ENCODE measurements at places on chromosomes 5 and 9.

DNA sequence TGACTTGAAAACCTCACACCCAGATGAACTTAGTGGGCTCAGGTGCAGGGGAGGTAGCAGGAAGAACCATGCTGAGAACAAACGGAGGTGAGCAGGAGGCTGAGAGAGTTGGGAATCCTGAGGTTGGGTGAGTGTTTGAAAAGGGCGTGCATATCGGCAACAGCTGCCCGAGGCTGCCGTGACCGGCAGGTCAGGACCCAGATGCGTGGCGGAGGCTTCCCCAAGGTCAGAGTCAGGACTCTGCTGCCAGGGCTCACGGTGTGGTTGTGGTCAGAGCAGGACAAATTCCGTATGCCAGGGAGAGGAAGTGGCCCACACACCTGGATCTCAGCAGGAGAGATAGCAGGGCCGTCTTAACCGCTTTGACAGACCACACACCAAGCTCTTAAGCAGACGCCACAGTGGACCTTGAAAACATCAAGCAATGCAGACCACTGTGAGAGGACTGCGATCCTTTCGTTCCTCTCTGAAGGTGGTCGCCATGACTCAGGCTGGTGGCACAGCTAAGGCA is 43.1 kb downstream of the ADAMTS16 start:
- no peak for DNase-seq

GRCh38 chr9:71620746-71621145 is 147.6 kb downstream of the CEMIP2 start:
- DNase-seq, result no peak

DNA sequence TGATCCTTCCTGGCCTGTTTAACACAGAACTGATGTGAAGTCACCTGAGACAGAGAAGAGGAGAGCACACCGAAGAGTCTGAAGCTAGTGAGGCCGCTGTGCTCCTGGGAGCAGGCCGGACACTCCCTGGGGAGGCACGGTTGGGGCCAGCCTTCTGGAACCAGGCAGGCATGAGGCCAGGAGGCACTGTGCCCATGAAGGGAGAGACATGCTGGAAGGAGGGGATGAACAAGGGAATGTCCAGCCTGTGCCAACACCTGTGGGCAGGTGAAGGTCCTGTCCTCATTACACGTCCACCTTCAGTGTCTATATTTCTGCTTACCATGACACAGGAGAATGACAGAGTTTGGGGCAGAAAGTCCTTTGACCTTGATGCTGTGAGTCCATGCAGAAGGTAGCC is 183.8 kb upstream of the S1PR3 start:
- DNase-seq, result no peak

DNA sequence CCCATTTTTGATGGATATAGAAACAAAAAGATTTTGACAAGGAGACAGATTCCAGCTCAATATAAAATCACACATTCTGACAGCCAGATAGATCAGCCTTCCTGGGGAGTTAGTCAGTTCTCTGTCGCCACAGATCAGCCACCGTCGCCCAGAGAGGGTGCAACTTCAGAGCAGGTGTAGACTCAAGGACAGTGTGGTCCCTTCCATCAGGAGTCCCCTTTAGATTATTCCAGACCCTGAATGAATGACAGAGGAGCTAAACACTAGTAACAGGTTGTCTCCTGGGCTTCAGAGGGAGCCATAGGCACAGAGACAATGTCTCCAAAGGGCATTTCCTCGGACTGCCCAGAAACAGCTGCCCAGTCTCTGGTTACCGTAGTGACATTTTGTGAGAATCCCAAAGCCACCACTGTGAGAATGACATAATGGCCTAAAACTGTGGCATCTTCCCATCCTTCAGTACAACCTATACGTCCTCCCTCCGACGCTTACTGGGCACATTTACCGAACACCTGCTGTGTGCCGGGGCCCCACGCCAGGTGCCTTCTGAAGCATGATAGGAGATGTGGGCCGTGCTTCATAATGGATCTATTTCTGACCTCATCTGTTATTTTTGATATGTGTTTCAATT is 47.4 kb upstream of the SLC2A8 start:
- no peak for DNase-seq

- DNase-seq, result no peak
Observed at GRCh38 chr5:159658266-159658925, 257.9 kb upstream of the ADRA1B start.

DNA sequence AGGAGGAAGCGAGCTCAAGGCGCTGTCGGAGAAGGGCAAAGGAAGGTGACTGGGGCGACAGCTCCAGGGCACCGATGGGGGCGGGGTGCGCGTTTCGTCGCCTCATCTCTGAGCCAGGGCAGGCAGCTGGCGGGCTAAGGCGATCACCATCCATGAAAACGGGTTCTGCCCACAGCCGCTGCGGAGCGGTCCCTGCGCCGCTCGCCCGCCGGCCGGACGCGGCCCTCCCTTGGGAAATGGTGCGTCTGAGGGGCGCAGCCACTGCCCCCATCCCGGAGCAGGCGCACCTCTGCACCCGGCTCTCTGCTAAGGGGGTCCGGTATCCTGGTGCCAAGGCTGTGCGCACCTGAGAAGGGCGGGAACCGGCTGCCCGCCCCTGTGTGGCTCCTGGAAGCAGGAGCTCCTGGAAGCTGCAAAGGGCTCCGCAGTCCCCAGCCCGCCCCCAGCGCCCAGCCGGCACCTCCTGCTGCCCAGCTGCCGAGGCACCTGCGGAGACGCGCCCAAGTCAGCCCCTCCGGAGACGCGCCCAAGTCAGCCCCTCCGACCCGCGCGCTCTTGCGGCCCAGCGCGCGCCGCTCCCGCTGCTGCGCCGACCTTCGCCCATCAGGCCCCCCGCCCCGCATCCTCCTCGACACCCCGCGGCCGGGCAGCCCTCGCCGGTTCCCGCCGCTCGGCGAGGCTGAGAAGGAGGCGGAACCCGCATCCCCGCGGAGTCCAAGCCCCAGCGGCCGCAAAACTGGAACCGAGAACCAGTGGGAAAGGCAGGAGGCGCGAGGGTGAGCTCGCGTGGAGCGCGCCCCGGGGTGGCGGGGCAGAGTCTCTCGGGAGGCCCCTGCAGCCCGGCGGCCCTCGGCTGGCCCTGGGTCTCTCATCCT is 757 bp downstream of the ANKRD34B start:
- DNase-seq, result no peak

DNA sequence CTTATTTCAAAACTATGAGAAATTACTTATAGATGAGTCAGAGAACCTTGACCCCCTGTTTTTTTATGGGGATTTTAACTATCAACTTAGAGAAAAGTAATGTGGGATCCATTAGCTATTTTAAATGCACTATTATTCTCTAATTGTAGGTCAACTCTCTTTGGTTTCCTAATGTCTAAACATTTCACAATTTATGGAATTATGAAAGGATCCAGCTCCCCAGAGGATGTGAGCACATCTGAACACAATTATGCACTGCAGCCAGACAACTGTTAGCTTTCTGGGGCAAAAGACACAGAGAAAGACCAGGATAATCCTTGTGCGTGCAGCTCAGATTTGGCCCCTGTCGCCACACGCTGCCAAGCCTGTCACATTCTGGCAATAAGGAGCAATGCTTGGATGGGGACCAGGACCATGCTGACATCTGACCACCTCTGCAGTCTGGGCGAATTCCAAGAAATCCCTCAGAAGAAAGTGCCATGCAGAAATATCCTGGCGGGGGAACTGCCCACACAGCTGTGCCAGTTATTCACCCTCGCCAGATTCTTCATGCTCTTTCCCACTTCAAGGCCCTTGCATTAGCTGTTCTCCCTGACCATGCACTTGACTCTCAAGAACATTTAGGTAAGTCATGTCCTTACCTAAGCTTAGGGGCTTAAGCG is 22.2 kb upstream of the CMBL start:
- DNase-seq, result peak; percentile 61

DNA sequence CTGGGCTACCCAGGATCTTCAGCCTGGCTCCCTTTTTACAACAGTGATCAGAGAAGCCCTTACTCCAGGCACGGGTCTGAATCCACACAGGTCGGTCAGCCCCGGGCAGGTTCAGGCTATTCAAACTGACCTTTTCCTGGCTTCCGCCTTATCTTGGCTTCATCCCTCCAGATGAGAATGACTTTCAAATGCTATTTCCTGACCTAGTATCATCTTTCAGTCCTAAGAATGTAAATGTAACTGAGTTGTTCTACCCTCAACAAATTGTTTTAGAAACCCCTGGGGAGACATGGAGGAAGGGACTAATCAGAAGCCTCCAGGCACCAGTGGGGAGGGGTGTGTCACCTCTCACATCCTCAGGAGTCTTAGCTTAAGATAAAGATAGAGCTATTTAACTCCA is 213.2 kb downstream of the EPB41L4A start:
- no peak for DNase-seq

GRCh38 chr9:126001581-126002225 is 254.5 kb downstream of the PBX3 start:
- no peak for DNase-seq

DNA sequence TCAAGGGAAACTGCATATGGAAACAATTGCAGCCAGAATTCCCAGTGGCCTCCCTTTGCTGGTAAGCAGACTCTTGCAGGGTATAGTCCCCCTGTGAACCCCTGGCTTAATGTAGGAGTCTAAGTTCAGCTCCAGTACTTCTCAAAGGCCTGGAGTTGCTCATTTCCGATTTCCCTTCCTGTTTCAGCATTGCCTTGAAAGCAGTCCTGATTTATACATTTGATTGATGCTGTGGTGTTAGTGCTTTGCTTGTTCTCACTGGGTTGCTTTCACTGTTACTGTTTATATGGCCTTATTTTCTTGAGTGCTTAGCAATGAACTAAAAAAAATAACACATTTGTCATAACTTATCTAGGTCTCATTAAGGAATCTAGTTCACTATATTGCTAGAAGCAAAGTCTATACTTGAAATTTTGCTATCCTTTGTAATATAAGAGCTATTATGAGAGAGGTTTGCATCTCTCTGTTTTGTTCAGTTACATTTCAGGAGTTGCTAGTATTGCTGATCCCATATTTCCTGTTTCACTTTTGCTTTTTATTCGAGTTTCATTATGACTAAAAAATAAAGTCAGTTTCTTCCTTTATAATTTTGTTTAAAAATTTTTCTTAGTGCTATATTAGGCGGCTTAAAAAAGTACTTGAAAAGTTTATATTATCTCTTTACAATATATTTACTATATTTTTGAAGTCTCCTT is 122.4 kb upstream of the NMUR2 start:
- DNase-seq, result no peak

DNA sequence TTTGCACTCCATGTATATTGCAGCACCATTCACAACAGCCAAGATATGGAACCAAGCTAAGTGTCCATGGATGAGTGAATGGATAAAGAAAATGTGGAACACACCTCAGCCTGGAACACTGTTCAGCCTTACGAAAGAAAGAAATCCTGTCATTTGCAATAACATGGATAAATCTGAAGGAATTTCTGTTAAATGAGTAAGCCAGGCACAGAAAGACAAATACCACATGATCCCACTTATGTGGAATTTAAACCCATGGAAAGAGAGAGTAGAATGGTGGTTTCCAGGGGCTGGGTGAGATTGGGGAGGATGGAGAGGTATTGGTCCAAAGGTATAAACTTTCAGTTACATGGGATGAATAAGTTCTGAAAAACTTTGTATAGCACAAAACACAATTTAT is 228.9 kb upstream of the CD180 start:
- DNase-seq, result peak; percentile 13

GRCh38 chr9:111052791-111053190 is 14.5 kb upstream of the LPAR1 start:
- peak; percentile 76 for DNase-seq

DNA sequence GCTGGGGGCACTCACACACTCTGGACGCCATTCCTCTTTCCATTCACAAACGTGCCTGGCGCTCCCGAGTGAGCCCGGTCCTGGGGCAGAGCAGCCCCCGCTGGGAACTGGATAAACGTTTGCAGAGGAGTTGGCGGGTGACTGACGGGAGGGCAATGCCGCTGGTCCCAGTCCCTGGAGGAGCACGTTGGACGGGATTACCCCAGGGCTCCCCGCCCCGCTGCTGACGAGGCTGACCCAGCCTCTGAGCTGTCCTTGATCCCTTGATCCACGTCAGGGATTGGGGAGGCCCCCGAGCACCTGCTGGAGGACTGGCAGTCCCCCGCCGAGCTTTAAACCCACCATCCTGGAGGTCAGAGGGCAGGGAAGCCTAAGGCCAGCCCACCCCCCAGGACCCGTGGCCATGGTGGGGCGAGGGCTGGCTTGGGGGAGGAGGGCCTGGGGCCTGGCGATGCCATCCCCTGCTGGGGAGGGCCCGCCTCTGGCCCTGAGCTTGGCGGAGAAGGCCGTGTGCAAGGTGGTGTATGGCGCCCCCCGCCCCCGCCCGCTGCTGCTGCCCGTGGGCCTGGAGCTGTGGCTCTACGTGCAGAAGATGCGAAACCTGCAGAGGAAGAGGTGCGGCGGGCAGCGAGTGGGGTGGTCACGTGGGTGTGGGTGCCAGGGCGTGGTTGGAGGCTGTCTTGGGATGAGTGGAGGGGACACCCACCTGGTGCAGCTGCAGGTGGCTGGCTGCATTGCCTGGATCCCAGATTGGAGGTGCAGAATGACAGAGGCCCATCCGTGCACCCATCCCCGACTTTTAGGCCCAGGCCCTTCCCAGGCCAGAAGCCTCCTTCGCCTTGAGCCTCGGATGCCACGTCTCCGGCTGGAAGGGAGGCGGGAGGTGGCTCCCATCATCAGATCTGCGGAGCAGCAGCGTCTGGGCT is 4.5 kb downstream of the GPSM1 start:
- no peak for DNase-seq

DNA sequence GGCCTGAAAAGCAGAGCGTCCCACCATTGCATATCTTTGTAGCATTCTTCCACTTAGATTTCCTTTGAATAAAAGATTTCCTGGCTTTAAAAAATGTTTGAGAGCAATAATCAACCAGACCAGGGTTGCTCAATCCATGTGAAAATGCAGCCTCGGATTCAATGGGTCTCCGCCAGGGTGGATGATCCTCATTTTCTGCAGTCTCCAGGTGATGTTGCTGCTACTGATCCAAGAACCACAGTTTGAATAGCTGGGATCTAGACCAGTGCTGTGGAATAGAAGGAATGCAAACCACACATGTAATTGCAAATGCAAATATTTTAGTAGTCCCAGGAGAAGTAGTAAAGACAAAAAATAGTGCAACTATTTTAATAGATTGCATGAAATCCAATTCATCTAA is 317.6 kb downstream of the IRX1 start:
- DNase-seq, result no peak

DNA sequence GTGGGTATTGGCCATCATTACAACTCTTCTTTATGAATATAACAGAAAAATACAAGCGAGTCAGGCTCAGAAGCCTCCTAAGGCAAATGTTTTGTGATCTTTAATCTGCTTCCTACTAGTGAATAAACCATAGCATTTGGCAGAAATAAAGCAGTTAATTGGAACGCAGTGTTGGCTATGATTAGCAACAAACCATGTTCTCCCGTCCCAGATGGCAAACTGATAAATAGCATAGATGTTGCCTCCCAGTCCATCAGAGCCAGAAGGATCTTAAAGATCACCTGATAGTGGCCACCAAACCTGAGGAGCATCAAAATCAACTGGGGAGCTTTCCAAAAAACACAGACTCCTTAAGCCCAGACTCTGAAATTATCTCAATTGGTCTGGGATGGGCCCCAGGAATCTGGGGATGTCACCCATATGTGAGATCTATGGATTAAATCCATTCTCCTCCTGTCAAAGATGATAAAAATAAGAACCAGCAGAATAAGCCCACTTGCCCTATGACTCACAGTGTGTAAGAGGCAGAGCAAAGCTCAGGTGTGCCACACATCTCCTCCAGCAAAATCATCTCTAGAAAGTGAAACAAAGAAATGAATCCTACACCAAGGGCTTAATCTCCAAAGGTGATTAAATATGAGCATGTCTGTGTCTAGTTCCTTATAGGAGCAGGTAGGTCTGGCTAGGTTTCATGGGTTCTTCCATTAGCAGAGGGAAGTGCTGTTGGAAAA is 50.3 kb downstream of the APBA1 start:
- DNase-seq, result no peak

- DNase-seq, result peak; percentile 30
Observed at GRCh38 chr5:145341842-145342241, 493.3 kb downstream of the PRELID2 start.

All from HS-5 (cell line).